ENCODE measurements at places on chromosomes 12 and 14.

GRCh38 chr12:52442600-52443061, 8.5 kb upstream of the KRT75 start:
- DNase-seq, result no peak

DNA sequence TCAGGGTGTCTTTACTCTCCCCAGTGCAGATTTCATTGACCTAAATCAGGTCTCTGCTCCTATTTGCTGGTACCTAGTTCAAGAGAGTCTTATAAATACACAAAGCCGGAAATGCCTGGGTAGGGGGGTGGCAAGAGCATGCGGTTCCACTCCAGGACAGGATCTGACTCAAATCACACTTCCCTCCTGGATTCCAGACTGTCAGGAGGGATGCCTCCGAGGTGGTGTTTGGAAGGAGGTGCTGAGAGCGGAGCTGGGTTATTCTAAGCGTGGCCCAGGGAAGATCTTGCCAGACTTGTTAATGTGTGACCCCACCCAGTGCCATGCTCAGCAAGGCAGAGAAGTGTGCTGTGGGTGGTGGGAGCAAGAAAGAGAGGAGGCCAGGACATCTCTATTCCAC, 49.8 kb downstream of the B4GALNT3 start:
- no peak for DNase-seq

DNA sequence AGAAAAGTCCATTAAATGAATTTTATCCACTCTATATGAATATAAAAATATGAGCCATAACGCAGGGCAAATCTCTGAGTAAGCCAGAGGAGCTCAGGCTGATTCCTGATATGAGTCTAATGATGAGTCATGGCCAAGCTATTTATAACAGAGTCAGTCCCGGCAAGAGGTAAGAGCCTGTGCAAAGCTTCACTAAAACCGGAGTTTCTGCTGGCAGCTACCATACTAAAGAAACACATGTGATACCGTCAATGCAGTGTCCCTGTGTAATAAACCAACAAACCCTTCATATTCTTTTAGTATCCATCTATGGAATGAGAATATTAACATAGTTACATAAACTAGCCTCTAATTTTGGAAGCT, 319.4 kb downstream of the KCNC2 start:
- DNase-seq, result no peak

GRCh38 chr12:12398026-12398859, 41.4 kb downstream of the BORCS5 start:
- DNase-seq, result no peak

DNA sequence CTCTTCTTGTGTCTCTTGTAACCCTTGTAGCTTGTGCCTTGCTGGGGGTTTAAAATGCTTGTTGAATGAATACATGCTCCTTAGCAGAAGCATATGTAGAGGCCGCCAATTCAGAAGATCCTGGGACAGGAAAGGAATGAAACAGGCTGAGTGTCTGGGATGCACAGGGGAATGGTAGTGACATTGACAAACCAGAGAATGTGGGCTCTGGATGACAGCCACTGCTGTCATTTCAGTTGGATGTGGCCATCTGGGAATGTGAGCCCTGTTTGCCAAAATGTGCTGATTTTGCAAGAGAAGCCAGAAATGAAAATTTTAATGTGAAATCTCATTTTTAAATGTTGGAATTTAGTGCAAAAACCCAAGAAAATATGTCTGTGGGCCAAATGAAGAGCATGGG, 136.8 kb downstream of the DACT1 start:
- DNase-seq, result no peak

DNA sequence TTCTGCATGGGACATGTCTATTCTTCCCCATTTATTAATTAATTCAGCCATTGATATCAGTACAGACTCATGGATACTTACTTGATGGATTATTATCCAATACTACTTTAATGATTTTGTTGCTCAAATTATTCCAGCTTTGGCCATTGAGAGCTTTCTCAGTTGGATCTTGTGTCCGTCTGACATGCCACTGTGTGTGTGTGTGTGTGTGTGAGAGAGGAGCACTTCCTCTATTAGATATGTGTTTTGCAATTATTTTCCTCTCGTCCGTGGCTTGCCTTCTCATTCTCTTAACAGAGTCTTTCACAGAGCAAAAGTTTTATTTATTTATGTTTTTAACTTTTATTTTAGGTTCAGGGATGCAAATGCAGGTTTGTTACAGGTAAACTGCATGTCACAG, 194.2 kb downstream of the ADGRD1 start:
- no peak for DNase-seq

DNA sequence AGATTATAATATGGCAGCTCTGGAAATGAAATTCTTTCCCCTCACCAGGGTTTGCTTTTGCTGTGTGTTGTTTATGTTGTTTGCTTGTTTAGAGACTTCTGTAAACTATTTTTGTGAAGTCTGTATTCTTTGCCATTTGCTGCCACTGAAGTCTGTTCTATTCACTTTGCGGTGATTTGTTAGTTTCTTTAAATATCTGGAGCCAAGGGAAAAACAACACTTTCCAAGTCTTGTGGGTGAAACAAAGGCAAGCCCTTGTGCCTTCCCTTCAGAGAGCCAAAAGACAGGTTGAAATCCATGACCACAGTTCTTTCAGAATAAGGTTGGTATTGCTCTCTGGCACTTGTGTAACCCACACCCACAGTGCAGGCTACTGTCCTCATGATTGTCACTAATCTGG, 59.5 kb upstream of the RNU6-7 start:
- no peak for DNase-seq

DNA sequence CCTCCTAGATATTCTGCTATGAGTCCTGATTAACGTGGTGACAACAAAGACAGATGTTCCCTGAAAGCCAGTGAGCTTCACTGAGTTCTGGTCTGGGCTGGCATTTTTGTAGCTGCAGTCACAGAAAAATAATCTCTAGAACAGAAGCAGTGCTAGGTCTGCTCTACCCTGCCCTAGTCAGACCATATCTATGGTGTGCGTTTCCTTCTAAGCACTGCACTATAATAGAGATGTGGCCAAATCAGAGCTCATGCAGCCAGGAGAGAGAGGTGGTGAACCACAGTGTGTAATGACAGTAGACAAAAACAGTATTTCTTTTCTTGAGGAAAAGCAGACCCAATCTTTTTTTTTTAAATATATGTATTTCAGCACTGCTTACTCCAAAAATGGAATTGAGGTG, 76.3 kb downstream of the CMAS start:
- no peak for DNase-seq

- no peak for DNase-seq
Measured at GRCh38 chr12:39296496-39296895, 146.4 kb downstream of the KIF21A start.

GRCh38 chr12:45419317-45419814, 203.5 kb downstream of the ANO6 start:
- DNase-seq, result no peak

DNA sequence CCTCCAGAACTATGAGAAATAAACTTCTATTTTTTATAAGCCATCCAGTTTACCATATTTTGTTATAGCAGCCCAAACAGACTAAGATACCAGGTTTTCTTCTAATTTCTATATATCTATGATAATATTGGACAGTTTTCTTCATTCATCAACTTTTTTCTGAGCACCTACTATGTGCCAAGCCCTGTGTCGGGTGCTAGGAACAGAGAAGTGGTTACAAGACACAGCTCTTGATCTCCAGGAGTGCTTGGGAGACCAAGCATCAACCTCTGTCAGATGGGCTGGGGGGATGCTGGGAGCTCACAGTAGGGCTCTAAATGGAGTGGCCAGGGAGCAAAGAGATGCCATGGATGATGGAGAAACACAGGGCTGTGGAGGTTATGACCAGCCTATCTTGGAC, 2.9 kb upstream of the WSCD2 start:
- no peak for DNase-seq

DNA sequence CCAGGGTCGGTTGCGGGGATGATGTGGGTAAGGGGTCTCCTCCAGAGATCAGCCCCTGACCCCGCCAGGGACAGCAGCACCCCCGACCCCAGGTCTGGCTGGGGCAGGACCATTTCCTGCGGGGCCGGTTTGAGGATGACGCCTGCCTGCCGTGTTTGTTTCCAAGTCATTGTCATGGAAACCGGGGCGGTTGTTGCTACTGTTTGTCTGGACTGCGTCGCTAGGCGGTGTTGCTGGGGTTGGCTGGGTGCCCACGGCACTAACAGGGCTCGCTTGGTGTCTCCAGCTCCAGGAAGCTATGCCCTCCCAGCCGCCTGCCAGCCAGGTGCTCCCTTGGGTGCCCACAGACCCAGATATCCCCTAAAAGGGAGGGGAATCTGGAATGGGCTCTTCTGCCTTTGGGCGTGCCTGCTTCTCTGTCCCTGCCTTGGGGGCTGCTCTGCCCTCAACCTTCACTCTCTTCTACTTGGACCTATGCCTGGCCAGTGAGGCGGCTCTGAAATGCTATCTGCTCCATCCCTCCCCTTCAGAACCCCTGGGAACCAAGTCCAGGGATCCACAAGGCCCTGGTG, 4.7 kb upstream of the CRIP1 start:
- peak; percentile 93 for DNase-seq

DNA sequence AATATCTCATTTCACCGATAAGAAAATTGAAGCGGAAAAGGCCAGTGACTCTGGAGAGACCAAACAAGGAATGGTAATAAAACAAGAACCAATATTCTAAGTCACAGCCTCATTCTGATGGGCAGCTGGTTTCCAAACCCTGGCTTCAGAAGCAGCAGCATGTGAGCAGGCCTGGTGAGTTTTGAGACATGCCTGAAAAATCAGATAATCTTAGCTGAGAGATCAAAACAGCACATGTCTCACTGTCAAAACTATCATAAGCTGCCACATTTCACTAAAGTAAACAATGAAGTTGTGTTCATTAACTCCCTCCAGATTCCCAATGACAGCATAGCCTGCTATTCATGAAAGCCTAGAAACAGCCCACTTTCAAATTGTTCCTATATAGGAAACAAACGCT, 36.5 kb downstream of the CIT start:
- DNase-seq, result no peak

- no peak for DNase-seq
Measured at GRCh38 chr12:108449478-108449877, 65.6 kb upstream of the FICD start.

- DNase-seq, result no peak
Measured at GRCh38 chr12:6084261-6084968, 40.1 kb downstream of the VWF start.

DNA sequence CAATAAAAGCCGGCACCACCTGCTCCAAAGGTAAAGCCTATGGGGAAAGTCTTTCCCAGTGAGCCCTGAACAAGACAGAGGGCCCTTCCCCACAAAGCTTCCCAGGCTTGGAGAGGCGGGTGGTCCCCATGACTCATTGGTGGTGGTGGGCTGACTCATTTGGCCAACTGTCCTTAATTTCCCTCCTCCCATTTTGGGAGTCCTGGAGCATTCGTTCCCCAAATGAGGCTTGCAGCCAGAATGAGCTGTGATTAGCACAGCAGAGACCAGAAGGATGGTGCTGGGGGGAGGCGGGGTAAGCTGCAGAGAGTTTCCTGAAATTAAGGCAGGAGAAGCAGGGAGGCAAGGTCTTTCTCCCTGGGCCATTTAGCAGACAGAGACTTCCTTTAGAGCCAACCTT, 241.7 kb downstream of the DPF3 start:
- no peak for DNase-seq

- DNase-seq, result no peak
Measured at GRCh38 chr14:51650716-51651387, 858 bp upstream of the FRMD6 start.

DNA sequence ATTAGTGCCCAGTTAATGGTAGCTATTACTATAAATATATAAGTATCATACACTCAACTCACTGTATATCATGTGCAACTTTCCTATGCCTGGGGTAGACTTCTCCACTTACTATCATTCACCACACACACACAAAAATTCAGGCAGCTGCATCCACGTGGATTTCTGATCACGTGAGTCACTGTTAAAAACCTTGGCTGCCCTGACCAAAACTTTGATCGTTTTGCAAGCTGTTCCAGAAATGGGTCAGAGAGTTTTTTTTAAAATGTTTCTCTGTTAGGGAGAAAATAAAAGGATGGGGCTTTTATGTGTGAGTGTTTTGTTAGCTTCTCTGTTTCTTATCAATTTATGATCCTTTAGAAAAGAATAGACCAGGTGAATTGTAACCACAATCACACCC, 198.2 kb upstream of the CNOT2 start:
- no peak for DNase-seq

GRCh38 chr12:79674629-79675028, 16.1 kb downstream of the PAWR start:
- DNase-seq, result no peak

DNA sequence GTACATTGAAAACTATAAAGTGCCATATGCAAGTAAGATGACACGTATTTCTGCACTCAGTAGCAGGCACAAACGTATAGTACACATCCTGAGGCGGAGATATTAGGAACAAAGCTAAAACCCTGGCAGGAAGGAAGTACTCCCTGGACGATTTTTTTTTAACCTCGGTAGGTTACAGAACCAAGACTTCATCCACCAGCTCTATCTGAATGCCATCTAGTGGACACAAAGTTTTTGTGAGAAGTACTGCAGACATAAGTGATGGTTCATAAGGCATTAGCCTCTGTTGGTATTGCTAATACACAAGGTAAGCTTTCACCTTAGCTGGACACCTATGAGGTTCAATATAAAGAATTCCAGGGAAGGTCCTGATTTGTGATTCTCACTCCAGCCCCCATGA, 83.0 kb upstream of the CCDC196 start:
- no peak for DNase-seq

GRCh38 chr12:68349921-68350606, 17.9 kb upstream of the MDM1 start:
- no peak for DNase-seq

DNA sequence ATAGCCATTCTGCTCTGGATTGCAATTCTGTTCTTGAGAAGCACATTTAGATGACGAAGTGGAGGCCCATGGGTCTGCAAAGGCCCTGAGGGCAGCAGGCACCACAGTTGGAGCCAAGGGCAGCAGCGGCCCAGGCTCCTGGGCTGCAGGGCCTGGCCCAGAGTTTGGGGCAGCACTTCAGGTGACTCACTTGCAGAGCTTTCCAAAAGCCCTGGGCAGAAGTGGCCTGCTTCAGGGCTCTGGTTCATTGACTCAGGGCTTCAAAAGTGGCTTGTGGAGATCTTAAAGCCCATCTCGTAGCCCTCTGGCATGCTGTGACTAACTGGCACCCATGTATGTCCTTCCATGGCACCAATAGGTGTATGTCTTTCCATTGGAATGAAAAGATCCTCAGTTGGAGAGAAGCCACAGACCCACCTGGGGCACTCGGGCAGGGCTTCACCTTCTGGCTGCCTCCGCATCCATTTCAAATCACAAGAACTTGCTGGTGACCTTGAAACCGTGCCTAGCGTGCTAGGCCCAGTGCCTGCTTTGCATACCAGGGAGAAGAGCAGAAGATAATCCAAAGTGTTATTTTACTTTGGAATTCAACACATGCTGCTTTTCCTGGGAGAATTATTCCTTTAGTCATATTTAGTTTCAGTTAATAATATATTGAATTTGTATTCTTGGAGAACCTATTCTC, 106.7 kb downstream of the PRMT8 start:
- no peak for DNase-seq

GRCh38 chr14:92861856-92862745, 60.8 kb upstream of the CHGA start:
- DNase-seq, result no peak

- DNase-seq, result peak; percentile 51
Measured at GRCh38 chr12:57488402-57489156, 711 bp downstream of the MARS1 start.

Measured in hematopoietic multipotent progenitor cell treated with erythropoietin and hydrocortisone succinate and interleukin-3 and kit ligand, for 17 days (in vitro differentiated cells).